CD8-positive, alpha-beta memory T cell (primary cell): ENCODE measurements at places on chromosomes 2 and 18.

GRCh38 chr2:218811382-218811781 is 20.2 kb downstream of the PRKAG3 start:
- no peak for DNase-seq

DNA sequence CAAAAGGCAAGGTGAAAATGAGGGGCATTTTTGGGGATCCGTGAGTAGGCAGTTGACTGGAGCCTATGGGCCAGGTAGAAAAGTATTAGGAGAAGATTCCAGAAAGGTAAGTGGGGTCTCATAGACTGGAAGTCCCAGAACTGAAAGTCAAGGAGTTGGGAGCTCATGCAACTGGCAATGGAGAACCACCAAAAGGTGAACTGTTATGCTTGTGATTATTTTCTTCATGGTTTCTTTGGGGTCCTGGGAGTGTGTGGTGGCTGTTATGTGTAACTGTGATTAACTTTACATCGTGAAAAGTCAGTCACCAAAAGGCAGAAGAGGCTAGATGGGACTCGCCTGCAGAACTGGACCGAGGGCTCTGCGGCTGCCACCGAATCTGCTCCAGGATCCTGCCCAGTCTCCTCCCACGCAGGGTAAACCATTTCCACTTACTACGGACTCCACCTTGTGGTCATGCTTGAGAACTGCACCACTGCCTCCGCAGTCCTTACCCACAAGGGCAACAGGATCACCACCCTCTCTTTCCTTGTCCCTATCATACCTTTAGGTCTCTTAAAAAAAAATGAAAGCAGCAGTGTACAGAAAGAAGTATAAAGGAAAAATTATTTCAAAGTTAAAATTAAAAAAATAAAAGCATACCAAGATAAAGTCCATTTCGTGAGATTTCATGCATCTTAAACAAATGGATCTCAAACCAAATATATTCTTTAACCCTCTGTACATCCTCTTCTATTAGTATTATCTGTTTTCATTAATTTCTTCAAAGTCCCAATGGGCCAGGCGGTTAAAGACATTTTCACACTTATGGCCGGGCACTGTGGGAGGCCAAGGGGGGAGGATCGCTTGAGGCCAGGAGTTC is 15.6 kb upstream of the CEP68 start:
- DNase-seq, result peak; percentile 68

GRCh38 chr2:32976409-32977063 is 29.8 kb downstream of the LTBP1 start:
- no peak for DNase-seq

DNA sequence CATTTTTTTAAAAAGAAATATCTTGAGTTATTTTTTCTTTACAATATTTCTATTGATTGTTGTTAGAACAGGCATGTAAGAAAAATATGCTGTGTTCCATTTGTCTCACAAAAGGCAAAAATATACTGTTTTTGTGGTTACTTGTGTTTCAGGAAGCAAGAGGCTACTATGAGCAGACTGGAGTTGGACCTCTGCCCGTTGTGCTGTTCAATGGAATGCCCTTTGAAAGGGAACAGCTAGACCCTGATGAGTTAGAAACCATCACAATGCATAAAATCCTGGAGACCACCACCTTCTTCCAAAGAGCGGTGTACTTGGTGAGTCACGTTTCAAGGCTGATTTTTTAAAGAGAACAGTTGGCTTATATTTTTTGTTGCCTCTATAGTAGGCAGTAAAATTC is 54.7 kb downstream of the UGGT1 start:
- DNase-seq, result no peak

- DNase-seq, result no peak
Observed at GRCh38 chr18:40867459-40867858, 1087.6 kb upstream of the PIK3C3 start.

GRCh38 chr18:60668583-60668982 is 296.0 kb upstream of the MC4R start:
- DNase-seq, result no peak

GRCh38 chr2:50930726-50931125 is 101.2 kb downstream of the NRXN1 start:
- DNase-seq, result no peak

GRCh38 chr2:18238209-18238608 is 322.2 kb downstream of the RDH14 start:
- DNase-seq, result no peak

- no peak for DNase-seq
Observed at GRCh38 chr2:176613323-176613987, 344.2 kb downstream of the MTX2 start.

GRCh38 chr2:162890690-162891311 is 52.2 kb upstream of the KCNH7 start:
- DNase-seq, result no peak

- DNase-seq, result no peak
Observed at GRCh38 chr2:233449081-233449901, 95.0 kb downstream of the DGKD start.

DNA sequence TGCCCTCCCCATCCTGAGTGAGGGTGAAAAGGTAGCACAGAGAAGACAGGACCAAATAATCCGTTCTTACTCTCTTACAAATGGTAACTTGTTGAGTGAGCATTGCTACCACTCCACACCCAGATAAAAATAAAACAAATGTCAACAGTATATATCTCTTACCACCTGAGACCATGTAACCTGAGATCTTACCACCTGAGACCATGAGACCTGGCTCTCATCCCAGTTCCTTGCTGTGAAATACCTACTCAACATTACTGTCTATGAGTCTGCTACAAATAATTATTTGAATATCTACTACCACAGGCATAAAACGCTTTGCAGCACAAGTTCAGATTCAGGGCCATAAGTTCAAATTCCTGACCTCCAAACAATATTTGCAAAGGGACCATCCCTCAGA is 234.7 kb downstream of the C1D start:
- no peak for DNase-seq

DNA sequence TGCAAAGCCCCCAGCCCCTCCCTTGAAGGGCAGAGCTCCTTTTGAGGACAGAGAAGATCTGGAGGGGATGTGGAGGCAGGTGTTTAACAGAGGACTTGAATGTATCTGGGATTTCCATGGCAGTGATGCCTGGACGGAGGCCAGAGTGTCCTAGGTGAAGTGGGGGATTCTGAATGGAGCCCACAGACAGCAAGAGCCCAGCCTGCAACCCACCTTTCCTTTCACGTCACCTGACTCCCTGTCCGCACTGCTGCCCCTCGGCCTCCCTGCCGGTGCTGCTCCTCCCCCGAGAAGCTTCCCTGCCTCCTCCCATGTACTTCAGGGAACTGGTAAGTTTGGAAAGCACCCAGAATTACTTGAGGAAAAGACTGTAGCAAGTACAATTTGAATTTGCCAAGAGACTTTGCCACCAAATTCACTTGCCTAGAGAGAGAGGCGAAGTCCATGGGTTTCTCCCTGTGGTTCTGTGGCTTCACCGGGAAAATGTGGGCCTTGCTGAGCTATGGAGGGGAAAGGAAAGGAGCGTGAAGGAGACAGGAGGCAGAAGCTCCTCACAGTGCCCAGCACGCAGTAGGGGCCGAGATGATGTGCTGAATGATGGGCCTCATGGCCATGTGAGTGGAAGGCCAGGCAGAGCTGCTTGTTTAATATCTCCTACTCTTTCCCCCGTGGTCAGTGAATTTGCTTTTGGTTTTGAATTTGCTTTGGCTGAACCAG is 13.9 kb upstream of the ASPRV1 start:
- DNase-seq, result no peak

DNA sequence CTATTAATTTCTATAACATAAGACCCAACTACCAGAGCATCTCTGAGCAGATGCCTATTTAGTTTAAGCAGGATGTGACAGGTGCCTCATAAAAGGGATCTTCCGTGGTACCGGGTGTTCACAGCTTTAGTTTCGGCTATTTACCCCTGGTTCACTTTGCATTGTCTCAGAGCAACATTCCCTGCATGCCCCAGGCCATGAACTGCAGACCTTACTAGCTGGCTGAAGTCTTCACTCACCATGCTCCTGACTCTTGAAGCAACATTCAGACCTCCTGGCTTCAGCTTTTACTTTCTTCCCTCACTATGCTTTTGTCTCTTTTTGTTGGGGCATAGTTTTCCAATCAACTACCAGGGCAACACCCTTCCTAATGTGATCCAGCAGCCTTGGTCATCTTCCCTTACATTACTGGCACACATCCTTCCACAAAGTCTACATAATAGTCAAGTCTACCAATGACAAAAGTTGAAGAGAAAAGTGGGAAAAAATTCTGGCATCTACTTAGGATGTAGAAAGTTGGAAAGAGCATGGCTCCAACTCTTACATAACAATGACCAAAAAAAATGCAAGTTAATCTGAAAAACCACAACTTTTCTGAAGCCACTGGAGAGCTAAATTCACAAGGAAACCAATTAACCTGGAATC is 99.2 kb downstream of the SESTD1 start:
- DNase-seq, result no peak

DNA sequence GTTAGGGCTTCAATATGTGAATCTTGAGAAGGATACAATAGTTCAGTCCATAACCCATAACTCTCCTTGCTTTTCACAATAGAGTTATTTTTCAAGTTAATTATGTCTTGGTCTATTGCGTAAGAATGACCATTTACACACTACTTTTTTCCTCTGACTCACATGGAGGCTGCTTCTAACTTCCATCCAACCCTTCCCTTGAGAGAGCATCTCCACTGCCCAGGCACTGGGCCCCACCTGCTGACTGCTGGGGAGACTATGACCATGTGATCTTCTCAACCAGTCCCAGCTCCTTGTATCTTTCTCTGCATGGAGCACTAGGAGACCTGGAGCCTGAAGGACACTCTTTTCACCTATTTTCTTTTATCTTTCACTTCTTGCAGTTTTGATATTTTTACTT is 251.5 kb downstream of the GPD2 start:
- DNase-seq, result no peak

DNA sequence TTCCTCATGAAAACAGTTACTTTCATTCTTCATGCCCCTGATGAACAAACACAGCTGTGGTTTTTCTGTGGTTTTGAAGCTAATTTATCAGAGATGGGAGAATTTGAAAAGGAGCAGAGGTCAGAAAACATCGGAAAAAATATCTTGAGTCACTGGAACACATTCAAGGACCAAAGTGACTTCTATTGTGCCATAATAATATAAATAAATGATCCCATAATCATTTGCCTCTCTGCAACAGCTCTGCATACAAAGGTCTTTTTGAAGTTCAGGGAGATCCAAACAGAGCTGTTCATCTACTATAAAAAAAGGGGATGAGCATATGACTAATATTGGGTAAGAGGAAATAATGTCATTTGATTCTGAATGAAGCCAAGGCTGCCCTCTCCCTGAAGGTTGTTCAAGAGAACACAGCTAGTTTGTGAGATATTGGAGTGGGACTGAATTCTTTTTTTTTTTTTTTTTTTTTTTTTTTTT is 201.3 kb upstream of the GALNT5 start:
- no peak for DNase-seq

DNA sequence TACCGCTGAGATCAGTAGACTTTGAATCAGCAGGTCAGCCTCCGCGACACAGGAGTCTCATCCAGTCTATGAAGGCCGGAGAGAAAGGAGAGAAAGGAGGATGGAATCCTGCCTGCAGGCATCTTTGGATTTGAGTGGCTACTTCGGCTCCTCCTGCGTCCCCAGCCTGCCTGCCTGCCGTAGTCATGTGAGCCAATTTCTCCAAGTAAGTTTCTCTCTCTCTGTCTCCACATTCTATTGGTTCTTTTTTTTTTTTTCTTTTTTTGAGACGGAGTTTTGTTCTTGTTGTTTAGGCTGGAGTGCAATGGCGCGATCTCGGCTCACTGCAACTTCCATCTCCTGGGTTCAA is 16.7 kb downstream of the PDCD1 start:
- DNase-seq, result no peak

- no peak for DNase-seq
Observed at GRCh38 chr2:201500534-201500933, 49.0 kb downstream of the STRADB start.
